ENCODE measurements at places on chromosomes 16 and 17.

DNA sequence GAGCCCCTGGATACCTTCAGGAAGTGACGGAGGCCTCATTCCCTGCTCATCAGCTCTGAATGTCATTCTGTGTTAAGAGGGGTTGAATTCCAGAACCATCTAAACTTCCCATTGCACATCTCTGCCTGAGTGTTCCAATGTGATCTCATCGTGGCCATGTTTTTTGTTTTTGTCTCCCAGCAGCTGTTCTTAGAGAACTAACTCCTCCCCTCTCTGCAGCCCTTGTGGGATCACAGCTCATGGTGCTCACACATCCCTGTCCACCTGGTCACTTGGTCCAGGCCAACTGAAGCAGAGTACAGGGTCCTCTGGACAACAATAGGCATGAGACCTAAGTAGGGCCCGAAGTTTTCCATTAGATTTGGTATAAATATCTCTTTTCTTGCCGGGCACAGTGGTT lies 6.0 kb upstream of the SYT17 start:
- DNase-seq = no peak

- no peak for DNase-seq
Measured at GRCh38 chr17:51423421-51424160, 163.2 kb downstream of the UTP18 start.

- peak; percentile 71 for DNase-seq
Measured at GRCh38 chr17:78842881-78843565, 2.4 kb upstream of the USP36 start.

- DNase-seq = no peak
Measured at GRCh38 chr16:3328643-3329042, 23.3 kb downstream of the ZNF75A start.

- peak; percentile 83 for DNase-seq
Measured at GRCh38 chr17:7836596-7837407, 2.8 kb downstream of the KDM6B start.

DNA sequence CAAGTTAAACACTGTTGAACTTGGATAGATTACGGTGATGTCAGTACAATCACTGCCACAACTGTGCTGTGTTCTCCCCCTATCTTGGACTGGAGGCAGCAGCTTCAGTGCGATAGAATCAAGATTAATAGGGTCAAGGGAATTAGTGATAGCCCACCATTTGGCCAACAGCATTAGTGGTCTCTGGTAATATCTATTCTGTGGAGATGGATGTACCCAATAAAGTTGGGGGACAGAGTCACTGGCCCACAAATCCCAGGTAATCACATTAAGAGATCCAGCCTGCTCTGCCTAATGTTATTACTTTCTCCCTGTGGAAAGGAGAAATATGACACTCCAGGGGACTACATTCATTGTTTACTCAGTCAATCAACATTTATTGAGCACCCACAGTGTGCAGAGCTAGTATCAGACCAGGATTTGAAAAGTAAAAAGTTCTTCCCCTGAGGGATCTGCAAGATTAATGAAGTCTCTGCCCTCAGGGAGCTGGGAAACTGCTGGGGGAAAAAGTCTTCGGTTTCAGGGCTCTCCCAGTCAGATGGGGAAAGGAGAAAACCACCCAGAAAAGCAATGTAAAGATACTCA lies 23.6 kb upstream of the ATP5MC1 start:
- DNase-seq = no peak

- peak; percentile 67 for DNase-seq
Measured at GRCh38 chr16:81730090-81731051, 48.7 kb upstream of the PLCG2 start.

DNA sequence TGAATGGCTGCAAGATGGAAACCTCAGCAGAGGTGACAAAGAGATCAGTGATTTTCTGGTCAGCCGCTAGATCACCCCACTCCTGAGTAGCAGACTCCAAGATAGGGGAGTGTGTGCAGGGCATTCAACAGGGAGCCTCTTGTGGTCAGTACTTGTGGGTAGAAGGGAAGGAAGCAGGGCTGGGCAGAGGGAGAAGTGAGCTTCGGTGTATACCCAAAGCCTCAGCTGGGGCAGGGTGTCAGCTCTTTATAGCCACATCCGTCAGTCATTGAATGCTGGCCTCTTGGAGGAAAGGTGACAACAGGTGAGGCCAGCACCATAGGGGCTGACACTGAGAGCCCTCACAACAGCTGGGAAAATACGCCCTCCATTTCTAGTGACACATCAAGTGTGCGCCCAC lies 2.2 kb upstream of the SLC12A3 start:
- peak; percentile 15 for DNase-seq

- DNase-seq = no peak
Measured at GRCh38 chr17:65444049-65444448, 117.4 kb downstream of the AXIN2 start.

- no peak for DNase-seq
Measured at GRCh38 chr16:49292413-49292812, 10.8 kb upstream of the CBLN1 start.

DNA sequence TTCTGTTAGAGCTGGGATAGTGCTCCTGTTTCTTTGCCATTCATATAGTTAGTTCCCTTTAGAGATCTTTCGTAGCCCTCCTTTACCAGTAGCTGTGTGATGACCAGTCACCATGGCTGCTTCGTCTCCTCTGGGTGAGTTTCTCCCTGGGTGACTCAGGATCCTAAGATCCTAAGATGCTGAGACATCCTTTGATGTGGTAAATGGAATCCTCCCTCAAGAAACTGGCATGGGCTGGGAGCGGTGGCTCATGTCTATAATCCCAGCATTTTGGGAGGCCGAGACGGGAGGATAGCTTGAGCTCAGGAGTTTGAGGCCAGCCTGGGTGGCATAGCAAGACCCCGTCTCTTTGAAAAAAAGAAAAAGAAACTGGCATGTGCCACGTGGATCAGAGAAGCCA lies 5.9 kb downstream of the PHAF1 start:
- no peak for DNase-seq

DNA sequence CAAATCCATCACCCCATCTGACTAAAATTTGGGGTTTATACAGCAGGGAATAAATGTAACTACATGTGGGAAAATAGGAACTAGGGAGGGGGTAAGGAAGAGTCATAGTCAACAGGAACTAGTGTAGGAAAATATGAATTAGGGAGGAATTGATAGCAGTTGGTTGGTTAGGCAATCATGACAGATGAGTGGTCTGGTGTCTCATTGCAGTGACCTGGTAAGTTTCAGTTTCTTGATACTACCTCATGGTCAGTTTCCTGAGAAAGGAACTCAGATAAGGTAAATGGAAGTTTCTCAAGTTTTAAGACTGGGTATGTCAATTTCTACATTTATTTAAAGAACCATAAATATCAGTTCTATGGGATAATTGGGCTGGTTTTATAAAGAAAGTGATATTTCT lies 442.3 kb downstream of the NPIPA7 start:
- no peak for DNase-seq

GRCh38 chr17:57772774-57773173 lies 27.7 kb upstream of the CCDC182 start:
- no peak for DNase-seq

GRCh38 chr16:49463529-49463928 lies 89.9 kb downstream of the C16orf78 start:
- peak; percentile 75 for DNase-seq

DNA sequence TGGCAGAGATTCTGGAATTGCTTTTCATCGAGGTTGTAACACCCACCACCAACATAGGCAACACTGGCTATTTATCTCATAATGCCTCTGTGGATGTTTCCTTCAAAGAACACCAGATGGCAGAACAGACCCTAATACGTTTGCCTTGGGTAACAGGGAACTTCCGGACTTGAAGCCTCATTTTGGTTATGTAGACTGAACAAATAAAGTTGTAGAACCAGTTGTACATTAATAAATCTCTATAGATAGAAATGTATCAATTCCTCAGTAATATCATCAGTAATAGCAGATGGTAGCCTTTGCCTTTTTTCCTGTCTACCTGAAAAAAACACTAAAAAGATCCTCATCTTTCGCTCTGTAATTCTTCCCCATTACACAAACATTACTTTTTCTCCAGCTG lies 25.9 kb upstream of the APOH start:
- peak; percentile 77 for DNase-seq

GRCh38 chr16:56415875-56416274 lies 9.5 kb downstream of the AMFR start:
- no peak for DNase-seq

- DNase-seq = no peak
Measured at GRCh38 chr16:72728516-72728915, 319.4 kb downstream of the ZFHX3 start.

Data from CD4-positive, alpha-beta T cell treated with Interleukin-1 beta for 1 hour (primary cell).